IPS-NIHi11 (cell line): ENCODE measurements at places on chromosomes 5 and 9.

DNA sequence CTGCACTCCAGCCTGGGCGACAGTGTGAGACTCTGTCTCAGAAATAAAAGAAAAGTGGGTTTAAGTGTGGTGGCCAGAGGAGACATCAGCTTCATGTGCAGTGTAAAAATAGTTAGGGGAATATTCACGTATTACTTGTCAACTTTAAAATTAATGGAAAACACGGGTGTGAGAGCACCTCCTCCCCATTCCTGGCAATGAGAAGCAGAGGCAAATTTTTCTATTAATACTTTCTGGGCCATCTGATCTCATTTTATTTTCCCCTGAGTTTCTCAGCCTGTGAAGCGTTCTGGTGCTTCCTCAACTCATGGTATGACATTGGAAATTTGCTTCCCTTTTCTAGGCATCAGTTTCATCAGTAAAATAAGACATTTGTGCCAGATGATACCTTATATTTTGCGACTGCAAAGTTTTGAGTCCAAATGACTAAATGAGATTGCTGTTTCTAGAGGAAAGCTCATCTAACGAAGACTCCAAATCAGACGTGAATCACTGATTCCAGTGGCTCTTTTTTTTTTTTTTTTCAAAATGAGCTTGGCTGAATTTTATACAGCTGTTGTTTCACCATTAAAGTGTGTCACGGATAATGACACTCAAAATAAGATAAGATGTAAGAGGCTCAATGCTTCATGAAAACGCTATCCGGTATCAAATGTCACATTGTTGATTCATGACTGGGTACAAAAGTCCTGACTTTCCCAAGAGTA lies 104.6 kb downstream of the MSX2 start:
- DNase-seq: no peak

DNA sequence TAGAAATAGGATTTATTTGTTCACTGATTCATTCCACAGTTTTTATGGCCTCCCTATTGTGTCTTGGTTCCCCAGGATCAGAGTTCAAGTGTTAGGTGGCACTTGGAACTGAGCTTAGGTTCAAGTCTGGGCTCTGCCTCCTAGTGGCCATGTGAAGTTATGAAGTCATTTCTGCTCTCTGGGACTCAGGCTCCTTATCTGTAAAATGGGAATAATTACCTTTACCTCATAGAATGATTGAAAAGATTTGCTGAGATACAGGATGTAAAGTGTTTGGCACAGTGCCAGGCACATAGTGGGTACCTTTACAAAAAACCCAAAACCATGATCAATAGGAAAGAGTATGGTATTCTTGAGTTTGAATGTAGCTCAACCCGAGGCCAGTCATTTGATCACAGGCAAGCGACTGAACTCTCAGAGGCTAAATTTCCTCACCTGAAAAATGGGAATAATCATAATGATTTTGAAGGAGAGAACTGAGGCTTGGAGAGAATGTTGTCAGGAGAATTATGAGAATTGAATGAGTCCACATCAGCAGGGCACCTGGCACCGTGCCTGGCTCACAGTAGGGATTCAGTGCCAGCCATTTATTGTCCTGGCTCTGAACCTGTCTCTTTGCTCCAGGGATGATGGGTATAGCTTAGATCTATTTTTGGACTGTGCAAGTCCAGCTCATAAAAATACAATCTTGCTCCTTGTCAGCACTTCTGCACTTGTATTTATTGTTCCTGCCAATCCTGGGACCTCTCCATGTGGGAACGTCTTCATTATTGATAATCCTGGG lies 10.8 kb downstream of the NSG2 start:
- DNase-seq: no peak

DNA sequence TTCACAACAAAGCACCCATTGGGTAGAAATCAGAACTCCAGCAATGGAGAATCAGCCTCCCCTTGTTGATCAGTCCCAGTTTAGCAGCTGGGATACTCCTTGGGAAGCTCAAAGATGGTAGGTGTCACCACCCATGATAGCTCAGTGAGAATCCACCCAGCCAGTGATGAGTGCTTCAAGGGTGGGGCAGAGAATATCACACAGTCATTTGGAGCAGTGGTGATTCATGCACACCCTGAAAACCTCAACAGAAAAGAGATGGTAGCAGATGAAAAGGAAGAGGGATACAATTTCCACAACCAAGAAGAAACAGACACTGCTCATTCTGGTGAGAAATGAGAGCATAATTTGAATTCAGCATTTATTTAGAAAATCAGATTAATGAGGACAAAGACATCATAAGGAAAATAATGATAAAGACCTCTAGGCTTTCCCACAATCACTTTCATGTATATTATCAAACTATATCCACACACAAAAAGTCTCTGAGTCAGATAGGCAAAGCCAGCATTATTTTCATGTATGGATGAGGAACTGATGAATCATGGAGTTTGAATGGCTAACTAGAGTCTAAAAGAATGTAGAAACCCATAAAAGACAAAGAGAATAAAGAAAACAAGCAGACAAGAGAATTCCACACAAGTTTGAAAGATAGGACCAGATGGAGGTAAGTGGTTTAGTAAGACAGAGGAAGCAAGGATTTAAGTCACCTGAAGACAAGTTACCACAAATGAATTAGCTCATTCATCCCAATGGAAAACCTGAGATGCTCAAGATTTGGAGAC lies 82.9 kb downstream of the FEM1C start:
- no peak for DNase-seq

GRCh38 chr5:96903300-96903699 lies 27.0 kb downstream of the ERAP2 start:
- DNase-seq: no peak

DNA sequence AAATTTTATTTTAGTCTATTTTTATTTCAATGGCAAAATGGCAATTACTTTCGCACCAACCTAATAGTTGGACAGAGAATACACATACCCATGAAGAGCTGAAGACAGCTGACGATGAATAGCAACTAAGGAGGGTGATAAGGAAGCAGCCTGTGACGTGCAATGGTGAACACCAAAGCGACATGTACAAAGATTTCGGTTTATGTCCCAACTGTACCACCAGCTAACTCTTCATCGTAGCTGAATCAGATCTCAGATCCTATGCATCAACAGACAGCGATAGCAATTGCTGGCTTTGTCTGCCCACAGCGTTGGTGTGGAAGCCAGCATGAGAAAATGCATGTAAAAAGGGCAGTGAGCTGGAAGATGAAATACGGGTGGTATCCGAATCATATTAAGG lies 130.6 kb upstream of the ANKH start:
- DNase-seq: no peak

DNA sequence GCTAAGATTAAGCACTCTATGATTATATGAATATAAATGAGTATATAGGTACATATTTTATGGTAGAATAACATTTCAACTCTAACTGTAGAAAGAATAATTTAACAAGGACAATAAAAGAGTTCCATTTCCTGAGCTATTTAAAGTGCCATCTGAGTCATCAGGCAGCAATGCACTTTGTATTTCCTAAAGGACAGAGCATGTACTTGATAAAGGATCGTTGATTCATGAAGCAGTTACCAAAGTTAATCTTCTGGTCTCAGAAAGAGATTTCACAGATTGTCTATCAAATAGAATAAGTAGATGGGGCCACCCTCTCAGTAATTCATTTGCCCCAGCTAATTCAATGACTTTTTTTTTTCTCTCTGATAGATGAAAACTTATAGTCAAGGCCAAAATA lies 747.8 kb downstream of the CDH18 start:
- DNase-seq: no peak

DNA sequence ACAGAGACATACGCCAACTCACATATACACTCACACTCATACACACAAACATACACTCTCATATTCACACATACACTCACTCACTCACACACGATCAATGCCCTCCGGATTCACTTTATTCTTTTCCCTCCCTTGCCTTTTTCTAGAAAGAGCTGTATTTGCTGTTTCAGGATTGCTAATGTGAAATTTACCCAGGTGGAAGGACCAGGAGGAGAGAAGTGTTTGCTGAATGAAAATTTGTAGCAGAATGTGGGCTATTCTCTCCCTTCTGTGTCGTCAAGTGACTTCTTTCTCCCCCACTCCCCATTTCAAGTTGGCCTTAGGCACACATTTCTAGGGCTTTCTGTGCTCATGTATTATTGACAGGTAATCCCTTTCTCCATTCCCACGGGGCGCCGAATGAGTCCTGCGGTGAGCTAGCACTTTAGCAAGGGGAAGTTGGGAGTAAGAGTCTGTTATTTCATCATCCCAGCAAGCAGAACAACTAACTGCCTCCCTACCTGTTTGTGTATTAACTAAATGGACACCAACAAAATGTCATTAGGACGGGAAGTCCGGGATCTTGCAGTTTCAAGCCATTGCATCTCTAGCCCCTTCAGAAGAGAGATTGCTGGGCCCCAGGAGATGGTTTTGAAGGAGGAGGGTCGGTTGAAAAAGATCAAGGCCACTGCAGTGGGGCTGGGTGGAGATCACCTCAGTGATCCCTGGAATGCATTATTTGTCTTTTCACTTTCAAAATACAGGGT lies 97.1 kb upstream of the TAF11L2 start:
- no peak for DNase-seq

DNA sequence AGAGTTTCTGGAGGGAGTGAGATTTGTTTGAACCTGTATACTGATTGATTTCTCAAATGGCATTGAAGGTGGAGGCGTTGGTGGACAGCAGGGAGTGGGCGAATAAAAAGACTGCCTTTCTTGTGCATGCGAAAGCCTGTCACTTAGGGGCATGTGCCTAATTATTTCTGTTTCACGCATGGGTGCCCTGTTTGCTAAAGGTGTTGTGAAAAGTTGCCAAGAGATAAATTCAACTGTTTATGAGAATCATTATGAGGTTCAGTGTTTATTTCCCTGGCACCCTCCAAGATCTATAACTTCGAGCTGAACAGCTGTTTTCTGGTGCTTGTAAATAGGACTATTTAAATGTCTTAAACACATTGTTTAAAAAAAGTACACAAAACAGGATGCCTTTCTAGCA lies 67.4 kb upstream of the DMRTA1 start:
- DNase-seq: no peak
